ENCODE measurements at places on chromosomes 13 and 19. TPM values are rescaled to one million over a fixed set of nuclear protein-coding genes. Genes with fewer than 3 reads are reported as not detected.

DNA sequence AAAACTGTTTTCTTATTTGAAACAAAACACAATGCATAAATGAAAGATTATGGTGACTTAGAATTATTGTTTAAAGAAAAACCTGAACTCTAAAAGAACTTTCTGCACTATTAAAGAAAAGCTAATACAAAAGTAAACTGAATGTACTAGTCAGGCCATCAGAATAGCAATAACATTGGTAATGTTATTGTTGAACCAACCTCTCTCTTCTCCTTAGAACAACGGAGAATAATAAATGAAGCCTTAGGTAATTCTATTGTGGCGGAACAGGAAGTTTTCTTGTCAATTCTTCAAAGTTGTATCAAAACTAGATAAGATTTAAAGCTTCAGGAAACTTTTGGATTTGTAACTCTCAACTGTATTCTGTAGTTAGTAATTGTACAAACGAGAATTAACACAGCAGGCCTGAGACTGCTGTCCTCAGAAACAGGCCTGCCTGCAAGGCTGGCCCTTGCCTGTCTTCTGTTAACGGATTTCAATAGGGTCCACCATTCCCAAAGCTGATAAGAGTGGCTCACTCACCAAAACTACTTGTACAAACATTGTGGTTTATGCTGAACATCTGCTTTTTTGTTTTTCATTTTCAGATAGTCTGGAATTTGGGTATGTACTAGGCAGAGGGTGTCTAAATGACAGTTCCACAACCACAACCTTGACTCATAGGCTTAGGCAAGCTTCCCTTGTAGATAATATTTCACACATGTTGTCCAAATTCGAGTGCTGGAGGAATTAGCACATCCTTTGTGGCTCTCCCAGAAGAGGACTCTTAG is 825.8 kb downstream of the GPC5 start:
- no peak for DNase-seq

DNA sequence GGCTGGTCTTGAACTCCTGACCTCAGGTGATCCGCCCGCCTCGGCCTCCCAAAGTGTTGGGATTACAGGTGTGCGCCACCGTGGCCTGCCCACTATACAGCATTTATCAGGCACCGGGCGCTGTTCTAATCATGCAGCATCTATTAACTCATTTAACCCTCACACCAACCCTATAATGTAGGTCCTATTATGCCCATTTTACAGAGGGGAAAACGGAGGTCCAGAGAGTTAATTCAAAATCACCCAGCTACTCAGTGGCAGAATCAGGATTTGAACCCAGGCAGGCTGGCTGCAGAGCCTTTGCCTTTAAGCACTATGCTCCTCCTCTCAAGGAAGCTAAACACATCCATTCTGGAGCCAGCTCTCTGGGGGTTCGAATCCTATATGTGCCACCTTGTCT is 54.3 kb downstream of the MAP4K1 start:
- DNase-seq: no peak

DNA sequence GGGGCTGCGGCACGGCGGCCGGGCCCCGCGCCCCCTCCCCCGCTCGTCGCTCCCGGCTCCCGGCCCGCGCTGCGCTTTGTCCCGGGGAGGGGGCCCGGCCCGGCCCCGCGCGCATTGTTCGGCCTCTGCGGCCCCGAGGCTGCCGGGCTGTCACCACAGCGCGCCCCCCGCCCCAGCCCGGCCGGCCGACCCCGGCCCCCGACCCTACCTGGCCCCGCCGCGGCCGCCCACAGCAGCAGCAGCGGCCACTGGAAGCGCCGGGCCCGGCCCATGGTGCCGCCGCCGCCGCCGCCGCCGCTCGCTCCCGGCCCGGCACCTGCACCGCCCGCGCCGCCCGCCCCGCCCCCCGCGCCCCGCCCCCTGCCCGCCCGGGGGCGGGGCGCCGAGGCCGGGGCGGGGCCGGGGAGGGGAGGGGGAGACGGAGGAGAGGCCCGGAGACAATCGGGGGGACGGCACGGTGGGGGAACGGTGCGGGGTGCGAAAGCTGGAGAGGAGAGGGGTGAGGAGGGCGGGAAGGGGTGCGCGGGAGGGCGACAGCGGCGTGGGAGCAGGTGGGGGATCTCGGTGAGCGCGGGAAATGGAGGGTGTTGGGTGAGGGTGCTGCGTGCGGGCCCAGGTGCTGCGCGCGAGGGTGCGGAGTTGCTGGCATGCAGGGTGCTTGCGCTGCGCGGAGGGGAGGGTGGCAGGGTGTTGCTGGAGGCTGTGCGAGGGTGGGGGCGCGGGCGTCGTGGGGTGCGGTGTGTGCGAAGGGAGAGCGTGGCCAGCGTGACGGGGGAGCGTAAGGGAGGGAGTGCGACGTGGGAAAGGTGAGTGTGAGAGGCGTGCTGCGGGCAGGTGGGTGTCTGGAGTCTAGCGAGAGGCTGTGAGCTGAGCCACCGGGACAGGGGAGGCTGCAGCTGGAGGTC is at the start of gene CADM4:
Gene CADM4 (minus strand): TSS at position 332 of the 905 bp plus-strand sequence. CDS start 60 bp downstream, at position 272.
- DNase-seq: no peak

DNA sequence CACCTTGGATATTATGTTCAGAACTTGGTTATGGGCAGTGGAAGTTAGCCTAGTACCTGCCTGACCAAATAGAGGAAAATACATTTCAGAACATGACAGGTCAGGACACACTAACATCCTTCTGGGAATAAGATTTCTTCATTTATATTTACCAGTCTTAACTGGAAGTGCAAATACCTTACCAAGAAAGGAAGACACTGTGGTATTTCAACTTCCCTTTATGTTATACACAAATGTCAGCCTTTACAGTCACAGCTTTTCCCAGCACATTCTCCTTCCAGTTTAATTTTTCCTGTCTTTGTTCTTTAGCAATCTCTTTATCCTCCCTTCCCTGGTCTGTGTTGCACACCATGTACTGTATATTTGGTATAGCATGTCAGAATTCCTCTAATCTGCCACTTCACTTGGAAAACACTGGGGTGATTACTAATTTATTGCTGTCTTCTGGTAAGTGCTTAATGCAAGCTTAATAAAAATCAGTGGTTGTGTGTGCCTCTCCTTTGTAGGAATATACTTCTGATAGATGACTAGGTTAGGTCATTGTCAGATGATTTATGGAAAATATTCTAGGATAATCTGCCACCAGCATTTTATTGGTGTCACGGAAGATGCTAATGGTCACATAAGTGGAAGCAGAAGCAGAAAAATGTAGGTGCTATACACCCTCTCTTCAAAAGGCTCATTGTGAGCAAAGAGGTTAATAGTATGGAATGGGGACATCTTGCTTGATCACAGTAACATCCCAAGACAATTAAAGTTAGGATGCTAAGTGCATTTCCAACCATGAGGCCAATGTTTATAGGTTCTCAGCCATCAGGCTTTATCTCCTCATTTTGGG is 124.3 kb upstream of the STARD13 start:
- DNase-seq: no peak

- DNase-seq: no peak
Observed at GRCh38 chr19:42596391-42597072, 1.8 kb upstream of the CEACAM8 start.

F2RL3 gene
- total RNA-seq: 3.7 TPM

ZNF681 gene
- 0.83 TPM for total RNA-seq

Measured in esophagus muscularis mucosa (tissue), 4 donors.